ENCODE measurements at places on chromosomes 11 and 22.

GRCh38 chr22:31148953-31149627, 8.8 kb upstream of the PLA2G3 start:
- peak; percentile 33 for DNase-seq

DNA sequence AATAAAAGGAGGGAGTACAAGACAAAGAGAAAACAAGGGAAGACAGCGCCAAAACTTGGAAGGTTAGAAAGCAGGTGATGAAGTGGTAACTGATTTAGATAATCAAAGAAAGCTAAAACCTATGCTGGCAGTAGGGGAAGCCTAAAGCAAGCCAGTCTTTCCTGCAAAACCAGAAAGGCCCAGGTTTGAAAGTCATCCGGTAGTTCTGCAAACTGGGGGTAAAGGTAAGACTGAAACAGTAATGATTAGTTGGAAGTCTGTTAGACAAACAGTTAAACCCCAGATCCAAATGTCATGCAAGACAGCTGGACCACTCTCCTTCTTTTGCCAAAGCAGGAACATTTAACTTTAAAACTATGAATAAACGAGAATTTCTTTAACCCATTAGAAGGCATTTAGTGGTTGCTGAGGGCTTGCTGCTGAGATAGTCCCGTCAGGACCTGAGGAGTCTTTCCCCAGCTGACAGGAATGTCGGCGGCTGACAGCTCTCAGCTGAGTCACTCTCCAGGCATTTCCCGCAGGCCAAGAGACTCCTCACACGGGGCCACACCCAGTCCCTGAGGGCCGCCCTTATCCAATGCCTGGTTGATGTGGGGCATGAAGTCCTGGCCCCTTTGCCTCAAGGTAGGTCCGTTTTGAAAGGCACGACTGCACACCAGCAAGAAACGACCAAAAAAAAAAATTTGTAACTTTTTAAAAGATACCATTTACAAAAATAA, 36.3 kb upstream of the CFAP300 start:
- DNase-seq, result no peak

GRCh38 chr22:40030758-40031095, 36.0 kb downstream of the FAM83F start:
- DNase-seq, result no peak

GRCh38 chr11:63680834-63681320, 423 bp upstream of the RTN3 start:
- DNase-seq, result peak; percentile 27

DNA sequence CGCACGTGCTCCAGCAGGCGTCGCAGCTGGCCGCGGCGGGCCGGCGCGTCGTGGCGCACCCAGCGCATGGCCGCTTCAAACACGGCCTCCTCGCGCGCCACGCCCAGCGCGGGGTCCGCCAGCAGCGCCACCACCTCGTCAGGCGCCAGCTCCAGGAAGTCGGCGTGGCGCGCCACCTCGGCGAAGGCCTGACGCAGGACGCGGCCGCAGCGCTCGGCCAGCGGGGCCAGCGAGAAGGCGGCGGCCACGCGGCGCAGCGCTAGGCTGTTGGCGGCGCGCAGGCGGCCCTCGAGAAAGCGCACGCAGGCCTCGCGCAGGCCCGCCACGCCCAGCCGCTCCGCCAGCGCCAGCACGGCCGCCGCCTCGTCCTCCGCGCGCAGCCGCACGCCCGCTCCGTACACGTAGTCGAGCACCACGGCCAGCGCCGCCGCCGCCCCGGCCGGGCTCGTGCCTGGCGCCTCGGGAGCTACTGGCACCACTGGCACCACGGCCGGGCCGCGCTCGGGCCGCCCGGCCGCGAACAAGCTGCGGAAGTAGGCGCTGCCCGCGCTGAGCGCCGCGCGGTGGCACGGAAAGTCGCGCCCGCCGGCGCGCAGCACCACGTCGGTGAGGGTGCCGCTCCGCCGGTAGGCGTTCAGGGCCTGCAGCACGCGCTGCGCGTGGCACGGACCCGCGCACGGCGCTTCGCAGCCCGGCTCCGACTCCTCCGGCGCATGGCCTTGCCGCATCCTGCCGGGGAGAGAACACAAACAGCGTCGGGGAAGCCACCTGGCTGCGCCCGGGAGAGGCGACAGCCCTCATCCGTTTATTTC, 2.9 kb downstream of the KLHL35 start:
- peak; percentile 62 for DNase-seq

DNA sequence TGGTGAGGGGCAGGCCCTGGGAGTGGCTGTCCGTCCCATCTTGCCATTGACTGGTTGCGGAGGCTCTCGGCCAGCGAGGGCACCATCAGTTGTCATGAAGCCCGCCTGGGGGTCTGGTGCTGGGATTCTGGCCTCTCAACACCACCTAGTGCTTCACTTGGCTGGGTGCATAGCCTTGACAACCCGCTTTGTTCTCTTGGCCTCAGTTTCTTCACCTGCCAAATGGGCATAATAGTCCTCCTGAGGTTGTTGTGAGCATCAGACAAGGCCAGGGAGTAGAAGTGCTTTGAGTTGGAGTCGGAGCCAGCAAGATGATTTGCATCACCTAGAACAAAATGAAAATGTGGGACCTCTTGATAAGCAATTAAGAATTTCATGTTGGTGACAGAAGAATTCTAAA, 1.5 kb upstream of the CACNA1I start:
- no peak for DNase-seq

DNA sequence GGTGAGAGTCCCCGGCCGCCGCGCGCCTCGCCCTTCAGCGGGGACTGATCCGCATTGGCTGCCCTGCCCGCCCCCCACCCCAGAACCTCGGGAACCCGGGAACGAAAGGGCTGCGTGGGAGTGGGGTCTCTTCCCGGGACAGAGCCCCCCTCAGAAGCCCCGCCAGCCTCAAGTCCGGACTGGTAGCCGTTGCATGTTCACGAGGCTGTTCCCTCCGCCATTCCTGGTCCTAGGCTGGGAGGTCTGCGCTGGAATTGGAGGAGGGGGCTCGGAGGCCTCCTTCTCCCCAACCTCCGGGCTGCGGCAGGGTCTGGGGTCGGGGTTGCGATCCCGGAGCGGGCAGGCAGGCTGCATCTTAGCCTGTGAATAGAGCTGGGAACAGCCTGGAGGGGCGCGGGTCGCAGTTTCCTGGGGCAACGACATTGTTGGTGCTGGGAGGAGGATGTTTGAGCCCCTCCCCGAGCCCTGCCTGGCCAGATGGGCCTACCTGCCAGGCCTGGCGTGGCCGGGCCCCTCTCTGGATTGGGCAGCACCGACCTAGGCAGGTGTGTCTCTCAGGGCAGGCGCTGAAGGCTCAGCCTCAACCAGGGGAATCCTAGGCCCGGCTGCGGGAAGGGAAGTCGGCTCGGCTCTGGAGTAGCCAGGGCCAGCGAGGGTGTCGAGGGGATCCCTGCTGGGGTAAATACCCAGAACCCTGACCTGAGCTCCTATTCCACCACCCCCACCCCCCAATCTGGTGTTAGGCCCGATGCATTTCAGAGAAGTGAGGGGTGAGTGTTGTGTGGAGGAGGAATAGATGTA, 670 bp downstream of the MAPK8IP1 start:
- no peak for DNase-seq

DNA sequence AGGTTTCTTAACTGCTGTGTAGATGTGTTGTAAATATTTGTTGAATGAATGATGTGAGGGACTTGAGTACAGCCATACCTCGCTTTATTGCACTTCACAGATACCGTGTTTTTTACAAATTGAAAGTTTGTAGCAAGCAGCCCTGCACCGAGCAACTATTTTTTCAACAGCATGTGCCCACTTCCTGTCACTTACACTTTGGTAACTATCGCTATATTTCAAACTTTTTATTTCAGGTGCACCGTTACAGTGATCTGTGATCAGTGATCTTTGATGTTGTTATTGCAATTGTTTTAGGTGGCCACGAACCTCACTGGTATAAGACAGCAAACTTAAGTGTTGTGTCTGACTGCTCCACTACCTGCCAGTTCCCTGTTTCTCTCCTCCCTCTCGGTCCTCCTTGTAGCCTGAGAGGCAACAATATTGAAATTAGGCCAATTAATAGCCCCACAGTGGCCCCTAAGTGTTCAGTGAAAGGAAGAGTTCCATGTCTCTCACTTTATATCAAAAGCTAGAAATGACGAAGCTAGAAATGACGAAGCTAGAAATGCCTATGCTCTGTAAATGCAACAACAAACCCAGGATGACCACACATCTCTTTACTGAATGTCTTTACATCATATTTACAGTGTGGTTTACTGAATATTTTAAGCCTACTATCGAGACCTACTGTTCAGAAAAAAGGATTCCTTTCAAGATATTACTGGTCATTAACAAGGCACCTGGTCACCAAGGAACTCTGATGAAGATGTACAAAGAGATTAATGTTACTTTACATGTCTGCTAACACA, 1.0 kb downstream of the SFI1 start:
- no peak for DNase-seq

DNA sequence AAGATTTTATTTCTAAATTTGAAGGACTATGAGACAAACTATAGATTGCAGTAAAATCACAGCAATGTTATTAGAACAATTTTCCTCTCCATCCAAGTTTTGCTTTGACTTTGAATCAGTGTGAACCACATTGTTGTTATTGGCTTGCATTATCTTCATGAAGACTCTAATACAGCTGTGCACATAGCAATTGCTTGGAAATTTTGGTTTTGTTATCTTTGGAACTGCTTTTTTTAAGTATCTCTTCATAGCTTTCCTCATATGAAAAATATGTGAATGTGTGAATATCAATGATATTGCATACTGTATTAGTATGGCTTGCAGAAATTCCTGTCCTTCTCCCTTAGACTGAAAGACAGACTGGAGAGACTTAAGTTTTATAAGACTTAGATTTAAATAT, 666.6 kb downstream of the LUZP2 start:
- no peak for DNase-seq

DNA sequence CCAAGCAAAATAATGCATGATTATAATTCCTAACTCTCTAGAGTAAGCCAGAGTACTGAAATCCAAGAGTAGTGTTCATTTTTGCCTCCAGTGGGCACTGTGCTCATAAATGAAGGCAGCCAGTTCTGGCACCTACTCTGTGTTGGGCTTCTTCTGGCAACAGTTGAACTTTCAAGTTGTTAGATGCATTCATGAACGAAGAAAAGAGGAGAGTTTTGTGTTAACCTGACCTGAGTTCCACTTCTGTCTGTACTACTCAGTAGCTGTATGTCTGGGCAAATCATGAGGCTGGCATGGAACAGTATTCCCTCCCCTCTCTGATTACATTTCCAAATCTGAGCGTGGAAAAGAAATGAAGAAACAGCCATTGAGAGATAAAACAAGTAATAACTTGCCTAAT, 20.3 kb upstream of the TENM4 start:
- DNase-seq, result no peak

DNA sequence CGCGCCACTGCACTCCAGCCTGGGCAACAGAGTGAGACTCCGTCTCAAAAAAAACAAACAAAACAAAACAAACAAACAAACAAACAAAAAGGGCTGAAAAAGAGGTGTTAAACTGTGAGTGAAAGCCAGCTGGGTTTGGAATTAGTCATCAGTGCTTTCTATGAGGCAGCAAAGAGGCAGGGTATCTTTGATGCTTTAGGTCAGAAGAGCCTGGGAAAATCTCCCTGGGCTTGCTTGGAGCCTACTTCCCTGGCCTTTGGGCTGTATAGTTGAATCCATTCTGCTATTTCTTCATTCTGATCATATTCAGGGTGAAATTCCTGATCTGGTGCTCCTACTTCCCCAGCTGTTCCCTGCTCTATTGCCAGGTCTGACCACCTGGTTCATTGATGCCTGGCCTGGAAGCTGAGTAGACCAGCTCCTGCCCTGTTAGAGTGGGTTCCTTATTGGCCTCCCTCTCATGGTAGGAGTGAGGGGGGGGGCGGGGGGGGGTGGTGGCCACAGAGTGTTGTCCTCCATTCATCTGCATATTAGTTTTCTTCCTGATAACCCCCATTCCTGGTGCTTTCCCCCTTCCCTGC, 65.6 kb downstream of the INSC start:
- no peak for DNase-seq

GRCh38 chr11:2419638-2420501, 19.3 kb downstream of the TSSC4 start:
- peak; percentile 57 for DNase-seq

DNA sequence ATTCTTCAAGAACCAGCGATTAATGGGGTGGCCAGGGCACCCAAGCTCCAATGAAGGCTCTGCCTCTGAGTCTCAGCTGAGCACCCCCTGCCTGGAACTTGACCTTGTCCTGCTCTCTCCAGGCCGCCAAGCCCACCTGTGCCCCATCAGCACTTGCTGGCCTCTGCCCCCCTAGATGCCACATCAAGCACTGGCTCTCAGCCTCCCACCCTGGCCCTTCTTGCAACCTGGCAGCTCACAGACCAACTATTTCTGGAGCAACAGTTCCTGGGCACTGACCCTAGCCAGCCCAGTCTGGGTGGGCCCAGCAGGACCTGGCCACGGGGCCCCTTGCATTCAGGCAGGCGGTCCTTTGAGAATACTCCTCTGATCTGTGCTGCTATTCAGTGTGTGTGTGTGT, 98.8 kb upstream of the PITPNB start:
- no peak for DNase-seq

GRCh38 chr11:46352063-46352841, 5.0 kb downstream of the DGKZ start:
- peak; percentile 81 for DNase-seq

GRCh38 chr11:33463059-33463458, 205.9 kb downstream of the HIPK3 start:
- no peak for DNase-seq

DNA sequence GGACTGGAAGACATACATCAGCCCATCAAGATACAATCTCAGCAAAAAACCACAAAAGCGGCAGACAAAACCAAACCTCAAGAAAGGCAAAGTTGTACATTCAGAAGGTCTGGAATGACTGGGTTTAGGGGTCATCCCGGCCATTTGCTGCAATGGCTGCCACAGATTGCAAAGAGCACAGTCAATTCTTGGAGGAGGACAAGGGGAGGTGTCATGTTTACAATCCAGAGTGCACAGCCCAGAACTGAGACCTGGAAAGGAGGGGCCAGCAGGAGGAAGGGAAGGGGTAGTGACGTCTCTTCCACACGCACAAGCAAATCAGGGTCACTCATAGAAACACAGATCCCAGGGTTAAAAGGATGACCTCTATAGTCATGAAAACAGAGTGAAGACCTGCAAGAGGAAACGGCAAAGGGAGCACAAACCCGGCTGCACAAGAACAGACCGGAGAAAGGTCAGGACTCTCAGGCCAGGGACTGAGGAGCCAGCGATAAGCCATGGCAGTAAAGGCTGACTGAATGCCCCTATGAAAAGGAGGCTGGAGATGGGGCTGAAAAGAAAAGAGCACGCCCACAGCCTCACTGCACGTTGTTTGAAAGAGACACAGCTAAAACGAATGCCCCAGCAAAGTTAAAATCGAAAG, 18.2 kb upstream of the MUC5AC start:
- DNase-seq, result peak; percentile 1

DNA sequence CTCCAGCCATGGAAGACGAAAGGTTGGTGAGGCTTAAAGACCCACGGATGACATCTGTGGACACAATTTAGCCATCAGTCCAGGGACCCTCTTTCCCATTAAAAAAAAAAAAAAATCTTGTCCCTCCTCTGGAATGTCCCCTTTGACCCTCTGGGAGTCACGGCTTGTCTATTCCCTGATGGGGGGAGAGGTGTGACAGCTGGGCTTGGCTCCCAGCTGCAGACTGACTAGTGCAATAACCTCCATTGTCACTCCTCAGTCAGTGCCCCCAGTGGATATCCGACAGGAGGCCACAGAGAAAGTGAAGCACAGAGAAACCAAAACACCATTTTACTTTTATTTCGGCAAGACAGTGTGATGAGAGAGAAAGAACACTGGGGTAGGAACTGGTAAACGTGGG, 2.7 kb upstream of the VSIG2 start:
- DNase-seq, result no peak

- no peak for DNase-seq
These were observed 159.9 kb upstream of the GRK3 start for GRCh38 chr22:25404556-25404927.

Measured in stimulated activated CD4-positive, alpha-beta T cell treated with anti-CD3 and anti-CD28 coated beads, Interleukin-1b, Interleukin-23, amount 100 ng/mL, for 48 hours (primary cell).